GM12865 (cell line): ENCODE measurements at places on chromosomes 1 and 21.
A peak's percentile ranks its signal among the peaks of the same experiment; 100 is the strongest.

DNA sequence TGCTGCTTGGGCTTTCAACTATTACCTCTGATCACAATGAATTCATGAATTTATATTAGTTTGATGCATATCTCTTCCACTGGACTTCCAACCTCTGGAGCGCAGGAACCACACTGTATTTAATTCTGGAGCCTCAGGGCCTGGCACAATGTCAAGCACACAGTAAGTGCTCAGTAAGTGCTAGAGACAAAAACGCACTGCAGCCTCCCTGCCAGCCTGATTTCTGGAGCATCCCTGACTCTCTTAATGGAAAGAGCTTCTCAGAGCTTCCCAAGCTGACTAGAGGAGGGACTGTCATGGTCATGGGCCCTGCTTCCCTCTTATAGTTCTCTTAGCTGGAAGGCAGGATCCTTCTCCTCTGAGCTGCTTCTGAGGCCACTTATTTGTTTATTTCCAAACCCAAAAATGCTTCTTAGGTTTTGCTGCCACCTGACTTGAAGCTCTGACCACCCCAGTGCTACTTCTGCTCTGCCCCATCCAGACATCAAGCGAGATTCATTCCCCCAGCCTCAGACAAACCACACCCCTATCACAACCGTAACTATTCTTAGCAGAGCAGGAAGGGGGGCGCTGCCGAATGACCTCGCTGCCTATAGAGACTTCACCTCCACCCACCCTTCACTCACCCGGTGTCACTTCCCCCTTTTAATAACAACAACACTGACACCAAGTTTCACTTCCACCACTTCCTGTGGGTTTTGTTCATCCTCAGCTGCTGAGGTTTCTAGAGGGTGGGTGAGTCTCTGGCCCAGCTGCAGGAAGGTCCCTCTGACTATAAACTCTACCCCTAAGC, 33.6 kb downstream of the NUAK2 start:
- peak; percentile 98 for DNase-seq

GRCh38 chr1:46466477-46467182, 23.0 kb upstream of the DMBX1 start:
- no peak for DNase-seq

DNA sequence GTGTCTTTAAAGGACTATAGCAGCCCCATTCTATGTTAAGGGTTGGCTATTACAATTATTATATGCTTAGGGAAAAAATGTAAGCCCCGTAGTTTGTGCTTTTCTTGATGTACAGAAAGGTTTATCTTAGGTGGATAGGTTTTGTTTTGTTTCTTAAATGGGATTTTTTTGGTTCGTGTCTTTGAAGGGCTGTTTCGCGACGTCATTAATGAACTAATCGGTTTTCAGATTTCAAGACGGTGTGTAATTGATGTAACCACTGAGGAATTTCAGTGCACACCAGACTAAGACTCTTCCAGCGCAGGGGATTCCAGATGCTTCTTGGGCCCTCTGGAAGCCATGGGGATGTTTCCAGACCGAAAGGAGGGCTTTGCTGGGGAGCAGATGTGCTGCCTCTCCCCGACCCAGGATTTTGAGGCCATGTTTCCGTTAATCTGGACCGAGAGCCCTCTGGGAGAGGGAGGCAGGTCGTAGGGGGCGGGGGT, 4.8 kb upstream of the SIM2 start:
- no peak for DNase-seq

DNA sequence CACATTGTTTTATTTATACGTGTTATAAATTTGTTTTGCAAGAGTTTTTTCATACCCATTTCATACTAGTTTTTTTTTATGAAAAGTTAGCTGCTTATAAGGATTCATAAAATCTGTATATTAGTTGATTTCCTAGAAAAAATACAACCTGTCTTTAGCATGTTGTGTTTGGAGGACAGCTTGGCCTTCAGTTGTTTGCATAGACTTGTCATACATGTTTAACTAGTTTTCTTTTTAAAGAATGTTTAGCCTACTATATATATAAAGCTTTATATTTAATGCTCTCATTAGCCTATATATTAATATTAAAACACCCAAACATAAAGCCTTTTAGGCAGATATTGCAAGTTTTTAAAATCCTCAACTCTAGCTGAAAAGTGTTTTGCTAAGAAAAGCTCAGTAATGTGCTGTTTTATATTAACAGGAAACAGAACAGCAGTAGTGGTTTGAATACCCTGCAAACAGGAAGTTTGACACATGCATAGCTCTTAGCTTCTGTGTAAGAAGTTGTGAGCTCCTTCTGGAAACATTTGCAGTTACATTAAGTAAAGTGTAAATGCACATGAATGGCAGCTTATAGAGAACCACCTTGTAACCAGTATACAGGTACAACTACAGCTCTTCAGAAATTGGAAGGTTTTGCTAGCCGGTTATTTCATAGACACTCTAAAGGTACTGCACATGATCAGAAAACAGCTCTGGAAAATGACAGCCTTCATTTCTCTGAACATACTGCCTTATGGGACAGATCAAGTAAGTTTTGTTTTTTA, at the start of gene PRKACB:
Gene PRKACB, plus strand, starts transcription at position 476 of the 770 bp plus-strand sequence. Its CDS starts 91 bp downstream, at position 567.
- DNase-seq: peak; percentile 53

- DNase-seq: peak; percentile 22
Measured at GRCh38 chr1:86382878-86383277, 13.2 kb downstream of the ODF2L start.

DNA sequence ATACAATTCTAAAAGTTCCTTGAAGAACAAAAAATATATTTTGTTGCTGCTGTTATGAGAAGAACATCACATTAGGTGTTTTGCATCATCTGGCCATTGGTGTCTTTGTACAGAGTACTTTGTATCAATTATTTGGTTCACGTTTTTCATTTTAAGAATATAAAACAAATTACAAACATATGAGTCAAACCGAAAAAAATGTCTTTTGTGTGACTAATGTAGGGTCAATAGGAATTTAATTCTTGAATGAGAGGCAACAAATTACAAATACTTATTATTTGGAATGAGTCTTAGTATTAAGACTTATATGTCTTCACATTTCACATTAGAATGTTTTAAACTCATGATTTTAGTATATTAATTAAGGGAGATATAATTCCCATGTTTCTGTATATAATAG, 54.8 kb downstream of the NR5A2 start:
- no peak for DNase-seq

DNA sequence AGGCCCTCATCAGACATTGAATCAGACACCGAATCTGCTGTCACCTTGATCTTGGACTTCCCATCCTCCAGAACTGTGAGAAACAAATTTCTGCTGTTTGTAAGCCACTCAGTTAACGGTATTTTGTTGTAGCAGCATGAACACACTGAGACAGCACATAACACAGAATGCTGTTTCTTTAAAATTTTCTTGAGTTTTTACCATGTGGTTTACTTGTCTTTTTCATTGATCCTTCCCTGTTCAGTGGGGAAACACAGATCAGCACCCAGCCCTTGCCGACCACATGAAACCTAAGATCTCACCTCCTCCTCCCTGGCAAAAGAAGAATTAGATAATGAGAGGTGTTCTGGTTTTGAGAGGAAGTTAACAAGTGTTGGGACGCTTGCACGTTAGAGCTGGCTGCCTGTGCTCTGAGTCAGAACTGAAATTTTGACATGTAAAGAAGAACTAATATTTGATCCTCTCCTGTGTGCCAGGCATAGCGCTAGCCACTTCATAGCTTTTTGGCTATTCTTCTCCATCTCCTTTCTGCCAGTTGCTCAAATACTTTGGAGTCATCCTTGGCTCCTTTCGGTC, 179.6 kb downstream of the DHRS3 start:
- peak; percentile 80 for DNase-seq

DNA sequence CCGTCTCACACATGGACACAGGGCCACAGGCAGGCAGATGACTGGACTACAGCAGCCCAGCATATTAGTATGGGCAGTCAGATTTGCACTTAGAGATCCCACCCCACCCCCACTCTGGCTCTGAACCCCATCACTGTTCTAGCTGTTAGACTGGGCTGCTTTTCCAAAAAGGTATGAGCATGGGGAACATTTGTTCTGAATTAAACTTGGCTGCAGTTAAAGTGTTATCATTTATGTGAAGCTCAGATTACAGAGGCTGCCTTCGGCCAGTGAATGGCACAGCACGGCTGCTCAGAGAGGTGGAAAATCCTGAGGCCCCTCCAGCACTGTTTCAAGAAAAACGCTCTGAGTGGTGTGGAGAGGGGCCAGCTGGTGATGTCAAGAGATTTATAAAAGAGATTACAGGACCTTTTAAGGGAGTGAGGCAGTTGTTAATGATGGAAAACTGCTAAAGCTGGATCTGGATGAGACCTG, 6.9 kb upstream of the NOS1AP start:
- DNase-seq: no peak

DNA sequence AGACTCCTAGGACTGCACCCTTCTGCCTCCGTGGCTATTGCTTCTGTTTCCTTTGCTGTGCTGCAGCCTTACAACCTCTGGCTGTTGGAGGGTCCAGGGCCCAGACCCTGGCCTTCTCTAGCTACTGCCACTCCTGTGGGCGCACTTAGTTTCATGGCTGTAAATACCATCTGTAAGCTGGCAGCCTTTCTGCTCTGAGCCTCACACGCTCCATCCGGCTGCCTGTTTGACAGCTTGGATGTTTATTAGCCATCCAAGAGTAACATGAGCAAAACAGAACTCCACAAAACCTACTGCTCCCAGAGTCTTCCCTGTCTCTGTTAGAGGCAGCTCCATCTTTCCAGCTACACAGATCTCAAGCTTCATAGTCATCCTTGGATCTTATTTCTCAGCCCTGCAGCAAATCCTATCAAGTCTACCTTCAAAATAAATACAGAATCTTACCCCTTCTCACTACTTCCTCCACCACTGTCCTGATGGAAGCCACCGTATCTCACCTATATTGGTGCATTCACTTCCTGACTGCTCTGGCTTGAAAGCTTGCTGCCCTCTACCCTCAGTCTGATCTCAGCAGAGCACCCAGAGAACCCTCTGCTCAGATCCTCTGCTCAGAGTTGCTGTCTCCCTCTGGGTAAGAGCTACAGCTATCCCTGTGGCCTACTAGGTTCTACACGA, 19.1 kb downstream of the SLC25A33 start:
- DNase-seq: no peak

DNA sequence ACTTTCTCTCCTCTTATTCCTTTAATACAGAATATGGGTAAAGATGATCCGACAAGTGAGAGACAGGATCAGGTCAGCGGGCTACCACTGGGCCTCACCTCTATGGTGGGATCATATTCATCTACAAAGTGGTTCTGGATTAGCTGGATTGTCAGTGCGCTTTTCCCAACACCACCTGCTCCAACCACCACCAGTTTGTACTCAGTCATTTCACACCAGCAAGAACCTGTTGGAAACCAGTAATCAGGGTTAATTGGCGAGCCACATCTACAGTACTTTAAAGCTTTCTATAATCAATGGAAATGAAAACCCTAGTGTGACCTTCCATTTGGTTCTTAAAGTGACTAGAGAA, 643 bp downstream of the NRAS start:
- DNase-seq: no peak

DNA sequence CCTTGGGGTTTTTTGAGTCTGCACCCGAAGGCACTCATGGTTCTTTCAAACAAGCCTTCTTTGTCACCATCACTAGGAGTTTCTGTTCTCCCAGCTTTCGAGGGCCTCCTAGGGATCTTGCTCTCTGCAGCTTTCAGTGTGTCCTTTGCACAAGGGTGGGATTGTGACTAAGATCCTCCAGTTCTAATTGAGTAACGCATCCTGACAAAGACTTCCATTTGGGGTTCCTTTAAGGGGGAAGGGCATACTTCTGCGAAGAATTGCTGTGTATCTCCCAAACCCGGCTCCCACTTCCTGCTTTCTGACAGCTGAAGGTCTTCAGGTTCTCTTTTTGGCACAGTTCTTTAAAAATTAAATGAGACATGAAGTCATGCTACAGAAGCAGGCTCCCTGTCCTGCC, 139.4 kb downstream of the EDEM3 start:
- no peak for DNase-seq

DNA sequence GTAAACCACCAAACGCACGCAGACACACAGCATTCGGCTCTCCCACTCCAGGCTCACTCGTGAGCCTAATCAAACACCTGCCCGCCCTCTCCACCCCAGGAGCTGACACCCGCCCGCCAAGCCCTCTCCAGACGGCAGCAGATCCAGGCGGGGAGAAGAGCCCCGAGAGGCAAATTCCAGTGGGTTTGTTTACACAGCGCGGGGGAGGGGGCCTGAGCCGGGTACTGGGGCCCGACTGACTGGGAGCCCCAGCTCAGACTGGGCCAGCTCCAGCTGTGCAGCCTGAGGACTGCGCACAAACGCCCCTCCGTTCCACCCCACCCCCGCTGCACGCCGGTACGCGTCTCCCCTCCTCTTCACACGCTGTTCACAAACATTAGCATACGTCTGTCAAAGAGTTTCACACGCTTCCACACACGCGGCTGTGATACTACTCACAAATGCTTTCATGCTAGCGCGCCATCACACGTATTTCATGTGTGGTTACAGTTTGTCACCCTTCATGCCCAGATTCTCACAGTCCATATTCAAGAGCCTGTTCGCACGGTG, 1.0 kb upstream of the EFNA1 start:
- DNase-seq: peak; percentile 46

DNA sequence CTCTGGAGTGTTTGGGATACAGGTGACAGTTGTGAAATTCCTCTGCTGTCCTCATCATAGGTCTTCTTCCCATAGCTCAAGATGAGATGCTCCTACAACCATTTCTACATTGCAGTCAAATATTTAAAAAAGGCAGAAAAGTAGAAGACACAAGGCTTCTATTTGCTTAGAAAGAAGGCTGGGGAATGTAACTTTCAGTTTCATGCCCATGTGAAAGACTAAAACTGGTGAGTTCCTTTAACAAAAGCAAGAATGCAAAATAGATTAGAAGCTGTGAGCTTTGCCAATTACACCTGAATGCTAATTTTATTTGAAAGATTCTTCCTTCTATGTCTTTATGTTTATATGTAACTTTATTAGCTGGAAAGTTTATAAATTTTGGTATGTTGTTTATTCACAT, 1682.7 kb downstream of the BRINP3 start:
- DNase-seq: no peak

- no peak for DNase-seq
Measured at GRCh38 chr1:60133000-60133673, 59.6 kb upstream of the C1orf87 start.

GRCh38 chr1:189616893-189617292, 860.8 kb downstream of the BRINP3 start:
- DNase-seq: no peak

GRCh38 chr1:22662318-22662717, 9.3 kb downstream of the C1QB start:
- peak; percentile 51 for DNase-seq

DNA sequence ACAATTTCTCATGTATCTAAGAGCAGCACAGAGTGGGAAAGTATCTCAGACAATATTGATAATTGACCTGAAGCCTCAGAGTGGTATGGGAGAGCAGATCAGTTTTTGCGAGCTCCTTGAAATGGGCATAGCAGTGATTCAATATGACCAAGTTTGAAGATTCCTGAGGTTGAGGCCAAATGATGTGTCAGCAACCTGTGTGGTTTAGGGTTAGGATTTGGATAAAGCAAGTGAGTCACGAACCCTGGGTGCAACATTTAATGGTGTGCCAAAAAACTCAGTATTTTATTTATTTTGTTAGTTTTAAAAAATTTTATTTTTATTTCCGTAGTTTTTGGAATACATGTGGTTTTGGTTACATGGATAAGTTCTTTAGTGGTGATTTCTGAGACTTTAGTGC, 92.5 kb upstream of the C21orf91 start:
- DNase-seq: no peak
